Cortex of kidney (tissue), 1 donor: ENCODE measurements at places on chromosomes 7 and 10.

- DNase-seq: no peak
Observed at GRCh38 chr7:123533929-123534382, 439 bp downstream of the IQUB start.

- DNase-seq: no peak
Observed at GRCh38 chr10:50931948-50932431, 46.6 kb upstream of the A1CF start.

- DNase-seq: no peak
Observed at GRCh38 chr7:89332026-89332425, 536.5 kb upstream of the TEX47 start.

DNA sequence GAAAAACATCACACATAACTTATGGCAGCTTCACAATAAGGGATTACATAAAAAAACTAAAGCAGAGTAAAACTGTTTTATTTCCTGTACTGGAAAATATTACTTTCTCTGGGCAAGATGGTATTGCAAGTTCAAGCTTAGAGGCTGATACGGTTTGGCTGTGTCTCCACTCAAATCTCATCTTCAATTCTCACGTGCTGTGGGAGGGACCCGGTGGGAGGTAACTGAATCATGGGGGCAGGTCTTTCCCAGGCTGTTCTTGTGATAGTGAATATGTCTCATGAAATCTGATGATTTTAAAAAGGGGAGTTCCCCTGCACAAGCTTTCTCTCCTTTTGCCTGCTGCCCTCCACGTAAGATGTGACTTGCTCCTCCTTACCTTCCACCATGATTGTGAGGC is 5.1 kb upstream of the LRRC27 start:
- DNase-seq: no peak

DNA sequence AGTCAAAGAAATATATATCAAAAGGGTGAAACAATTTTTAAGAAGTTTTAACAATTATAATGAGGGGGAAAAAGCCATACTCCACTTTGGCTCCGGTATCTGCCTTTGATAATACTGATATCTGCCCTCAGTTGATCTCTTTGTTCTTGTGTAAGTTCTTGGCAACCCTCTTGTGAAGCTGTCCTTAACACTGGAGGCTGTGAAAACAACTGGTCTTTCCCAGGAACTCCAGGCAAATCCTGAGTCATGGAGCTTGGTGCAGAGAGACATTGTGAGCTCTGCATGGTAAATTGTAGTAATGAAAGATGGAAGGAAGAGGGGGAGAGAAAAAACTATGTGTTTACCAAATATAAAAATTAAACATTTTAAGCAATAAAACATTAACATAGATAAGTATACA is 11.9 kb upstream of the ERVW-1 start:
- DNase-seq: no peak

DNA sequence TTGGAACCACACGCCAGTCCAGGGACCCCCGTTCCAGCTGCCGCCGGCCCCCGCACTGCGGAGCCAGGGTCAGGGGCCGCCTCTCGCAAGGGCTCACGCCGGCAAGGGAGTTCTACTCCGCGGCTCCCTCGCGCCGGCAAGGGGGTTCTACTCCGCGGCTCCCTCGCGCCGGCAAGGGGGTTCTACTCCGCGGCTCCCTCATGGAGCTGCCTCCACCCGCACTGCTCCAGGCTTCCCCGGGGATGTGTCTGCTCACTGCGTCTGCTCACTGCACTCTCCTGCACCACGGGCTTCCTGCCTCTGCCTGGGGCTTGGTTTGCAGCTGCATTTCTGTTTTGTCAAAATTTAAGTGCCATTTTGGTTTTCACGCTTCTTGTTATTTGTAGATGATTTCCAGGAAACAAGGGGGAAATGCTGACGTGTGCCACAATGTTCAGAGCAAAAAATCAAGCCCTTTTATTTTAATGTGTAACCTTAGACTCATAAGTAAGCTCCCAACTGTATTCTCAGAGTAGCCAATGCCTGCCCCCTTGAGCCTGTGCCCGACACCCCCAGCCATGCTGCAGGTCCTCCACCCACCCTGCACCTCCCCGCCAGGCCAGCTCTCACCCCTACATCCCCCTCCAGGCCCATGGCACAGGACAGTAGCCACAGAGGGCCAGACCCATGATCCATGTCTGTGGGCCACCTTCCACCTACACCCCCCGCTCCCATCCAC is 246.2 kb downstream of the MAD1L1 start:
- no peak for DNase-seq

- DNase-seq: no peak
Observed at GRCh38 chr10:22988581-22989360, 60.9 kb downstream of the ARMC3 start.
